ENCODE measurements at places on chromosomes 2 and 18.

GRCh38 chr2:100759901-100760300 lies 60.0 kb upstream of the NPAS2 start:
- DNase-seq: no peak

DNA sequence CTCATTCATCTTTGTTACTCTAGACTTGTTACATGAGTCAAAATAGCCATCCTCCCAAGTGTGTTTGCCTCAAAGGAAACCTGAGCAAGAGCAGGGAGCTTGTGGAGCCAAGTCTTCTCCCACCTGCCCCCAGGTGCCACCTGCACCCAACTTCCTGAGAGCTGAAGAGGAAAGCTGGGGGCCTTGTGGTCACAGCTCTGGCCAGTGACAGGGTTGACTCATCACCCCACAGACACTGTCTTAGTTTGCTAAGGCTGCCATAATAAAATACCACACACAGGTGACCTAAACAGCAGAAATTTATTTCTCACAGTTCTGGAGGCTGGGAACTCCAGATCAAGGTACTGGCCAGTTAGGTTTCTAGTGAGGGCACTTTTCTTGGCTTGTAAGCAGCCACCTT lies 99.6 kb downstream of the TPGS2 start:
- DNase-seq: no peak

DNA sequence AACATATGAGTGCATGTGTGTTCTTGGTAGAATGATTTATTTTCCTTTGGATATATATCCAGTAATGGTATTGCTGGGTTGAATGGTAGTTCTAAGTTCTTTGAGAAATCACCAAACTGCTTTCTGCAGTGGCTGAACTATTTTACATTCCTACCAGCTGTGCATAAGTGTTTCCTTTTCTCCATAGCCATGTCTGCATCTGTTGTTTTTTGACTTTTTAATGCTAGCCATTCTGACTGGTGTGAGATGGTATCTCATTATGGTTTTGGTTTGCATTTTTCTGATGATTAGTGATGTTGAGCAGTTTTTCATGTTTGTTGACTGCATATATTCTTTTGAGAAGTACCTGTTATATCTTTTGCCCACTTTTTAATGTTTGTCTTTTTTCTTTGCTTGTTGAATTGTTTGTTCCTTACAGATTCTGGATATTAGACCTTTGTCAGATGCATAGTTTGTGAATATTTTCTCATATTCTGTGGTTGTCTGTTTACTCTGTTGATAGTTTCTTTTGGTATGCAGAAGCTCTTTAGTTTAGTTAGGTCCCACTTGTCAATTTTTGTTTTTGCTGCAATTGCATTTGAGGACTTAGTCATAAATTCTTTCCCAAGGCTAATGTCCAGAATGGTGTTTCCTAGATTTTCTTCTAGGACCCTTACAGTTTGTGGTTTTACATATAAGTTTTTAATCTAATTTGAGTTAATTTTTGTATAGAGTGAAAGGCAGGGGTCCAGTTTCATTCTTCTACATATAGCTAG lies 17.6 kb upstream of the KCNE4 start:
- no peak for DNase-seq

- DNase-seq: no peak
These were observed 13.5 kb downstream of the TRIB2 start for GRCh38 chr2:12730265-12730664.

DNA sequence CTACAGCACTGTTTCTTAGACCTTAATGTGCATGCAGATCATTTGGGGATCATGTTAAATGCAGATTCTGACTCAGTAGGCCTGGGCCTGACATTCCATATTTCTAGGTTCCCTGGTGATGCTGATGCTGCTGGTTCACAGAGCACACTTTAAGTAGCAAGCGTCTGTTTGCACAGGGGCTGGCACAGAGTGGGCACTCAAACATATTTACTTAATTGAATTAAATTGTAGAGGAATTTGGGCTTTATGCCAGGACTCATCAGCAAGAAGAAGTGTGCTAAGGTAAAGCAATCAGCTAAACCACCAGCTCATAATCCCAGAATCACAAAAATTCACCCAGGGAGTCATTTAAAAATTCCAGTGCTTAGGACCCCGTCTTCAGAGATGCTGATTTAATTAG lies 25.1 kb upstream of the INPP4A start:
- no peak for DNase-seq

- no peak for DNase-seq
These were observed 125.5 kb downstream of the ANKRD44 start for GRCh38 chr2:197184959-197185586.

GRCh38 chr2:68849579-68850030 lies 21.6 kb downstream of the BMP10 start:
- DNase-seq: no peak

DNA sequence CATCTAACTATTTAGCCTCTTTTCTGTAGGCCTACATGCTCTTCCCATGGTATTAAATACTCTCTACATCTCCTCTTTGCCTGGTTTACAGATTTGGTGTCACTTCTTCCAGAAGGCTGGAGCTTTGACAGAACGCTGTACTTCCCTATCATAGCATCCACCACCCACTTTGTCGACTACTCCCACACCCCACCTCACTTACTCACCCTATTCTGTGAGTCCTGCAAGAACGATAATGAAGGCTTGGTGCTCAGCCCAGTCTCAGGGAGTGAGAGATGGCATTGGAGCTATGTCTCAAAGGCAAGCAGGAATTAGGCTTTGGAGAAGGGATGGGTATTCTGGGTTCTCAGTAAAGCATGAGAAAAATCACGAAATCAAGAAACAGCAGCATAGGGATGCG lies 20.3 kb upstream of the KDM3A start:
- DNase-seq: no peak

GRCh38 chr2:109009920-109010610 lies 21.0 kb upstream of the EDAR start:
- DNase-seq: no peak

GRCh38 chr18:12882453-12883371 lies 1.3 kb downstream of the PTPN2 start:
- DNase-seq: no peak

- no peak for DNase-seq
These were observed 170.0 kb downstream of the DNAH7 start for GRCh38 chr2:195898505-195899191.

DNA sequence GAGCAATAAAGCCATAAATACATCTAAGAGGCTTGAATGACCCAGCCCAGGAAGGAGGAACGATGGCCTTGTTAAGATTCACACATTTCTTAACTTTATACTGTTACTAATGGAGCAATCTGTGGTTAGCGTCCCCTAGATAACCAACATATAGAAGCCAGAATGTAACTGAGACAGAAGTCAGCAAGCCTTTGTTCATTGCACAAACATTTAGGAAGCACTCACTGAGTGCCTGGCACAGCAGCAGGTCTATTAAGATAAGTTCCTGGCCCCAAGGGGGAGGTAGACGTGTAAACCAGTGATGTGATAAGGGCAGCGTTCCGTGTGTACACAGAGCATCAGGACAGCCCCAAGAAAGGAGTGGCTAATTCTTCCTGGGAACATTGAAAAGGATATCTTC lies 63.6 kb upstream of the ATL2 start:
- no peak for DNase-seq

DNA sequence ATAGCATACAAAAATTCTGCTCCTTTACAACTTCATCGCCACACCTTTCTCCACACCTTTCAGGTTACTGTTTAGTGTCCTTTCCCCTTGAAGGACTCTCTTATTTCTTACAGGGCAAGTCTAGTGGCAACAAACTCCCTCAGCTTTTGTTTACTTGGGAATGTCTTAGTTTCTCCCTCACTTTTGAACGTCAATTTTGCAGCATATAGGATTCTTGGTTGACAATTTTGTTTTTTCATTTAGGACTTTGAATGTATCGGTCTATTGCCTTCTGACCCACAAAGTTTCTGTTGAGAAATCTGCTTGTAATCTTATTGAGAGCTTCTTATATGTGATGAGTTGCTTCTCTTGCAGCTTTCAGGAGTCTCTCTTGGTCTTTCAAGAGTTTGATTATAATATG lies 43.5 kb downstream of the SLC39A10 start:
- DNase-seq: no peak

GRCh38 chr18:49646873-49647272 lies 85.0 kb downstream of the LIPG start:
- DNase-seq: no peak
